Glutamatergic neuron (in vitro differentiated cells): ENCODE measurements at places on chromosomes 6 and 20. TPM values are rescaled to one million over a fixed set of nuclear protein-coding genes. Genes with fewer than 3 reads are reported as not detected.

- no peak for DNase-seq
Observed at GRCh38 chr6:157406661-157407060, 25.7 kb downstream of the ZDHHC14 start.

DNA sequence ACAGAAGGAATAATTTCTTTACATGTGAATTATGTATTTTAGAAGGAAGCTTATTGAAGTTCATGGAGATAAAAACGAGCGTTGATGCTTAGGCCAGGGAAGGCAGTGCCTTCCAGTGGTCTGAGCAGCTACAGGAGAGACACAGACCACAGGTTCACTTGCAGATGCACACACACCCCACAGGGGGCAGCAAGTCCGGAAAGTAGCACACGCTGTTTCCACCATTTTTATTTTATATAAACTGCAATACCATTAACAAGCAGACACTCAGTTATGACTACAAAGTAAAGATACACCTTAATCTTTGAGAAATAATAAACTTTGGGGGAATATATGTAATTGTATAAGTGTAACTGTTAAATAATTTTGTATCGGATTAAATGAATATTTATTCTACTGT, 13.5 kb upstream of the DACT2 start:
- no peak for DNase-seq

DNA sequence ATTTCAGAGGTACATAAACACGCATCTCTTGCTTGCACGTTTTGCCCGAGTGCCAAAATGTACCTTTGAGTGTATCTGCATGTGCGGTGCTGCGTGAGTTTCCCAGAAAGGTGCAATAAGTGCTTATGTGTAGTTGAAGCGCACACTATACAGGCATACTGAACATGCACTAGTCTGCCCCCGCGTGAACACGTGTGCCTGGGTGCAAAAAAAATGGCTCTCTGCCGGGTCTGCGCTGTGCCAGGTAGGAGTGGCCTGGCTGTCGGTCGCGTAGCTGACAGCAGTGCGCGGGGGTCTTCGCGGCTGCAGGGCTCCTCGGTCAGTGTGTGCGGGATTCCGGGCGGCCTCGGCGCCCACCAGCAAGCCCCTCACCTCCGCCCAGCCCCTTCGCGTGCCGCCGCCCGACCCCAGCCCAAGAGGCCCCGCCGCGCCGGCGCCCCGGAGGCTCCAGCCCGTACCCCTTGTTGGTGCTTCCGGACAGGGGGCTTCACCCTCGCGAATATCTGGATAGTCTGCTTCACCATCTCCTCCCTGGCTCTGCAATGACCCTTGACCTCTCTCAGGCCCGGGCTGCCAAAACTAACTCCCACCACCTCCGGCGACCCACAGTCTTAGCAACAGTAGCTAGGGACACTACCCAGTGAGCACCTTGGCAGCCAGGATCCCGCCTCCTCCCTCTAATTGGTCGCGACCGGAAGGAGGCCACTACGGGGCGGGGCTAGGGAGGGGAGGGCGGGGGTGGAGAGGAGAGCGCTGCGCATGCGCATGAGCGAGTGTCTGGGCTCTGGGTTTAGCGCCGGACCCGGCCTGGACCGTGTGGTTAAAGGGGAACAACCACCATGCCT, at the start of gene KIF6:
Gene KIF6 (minus strand): TSS at position 622 of the 845 bp plus-strand sequence. CDS start 98 bp downstream, at position 524.
- DNase-seq: peak; percentile 92

- no peak for DNase-seq
Observed at GRCh38 chr6:128659276-128659675, 138.9 kb upstream of the PTPRK start.

DNA sequence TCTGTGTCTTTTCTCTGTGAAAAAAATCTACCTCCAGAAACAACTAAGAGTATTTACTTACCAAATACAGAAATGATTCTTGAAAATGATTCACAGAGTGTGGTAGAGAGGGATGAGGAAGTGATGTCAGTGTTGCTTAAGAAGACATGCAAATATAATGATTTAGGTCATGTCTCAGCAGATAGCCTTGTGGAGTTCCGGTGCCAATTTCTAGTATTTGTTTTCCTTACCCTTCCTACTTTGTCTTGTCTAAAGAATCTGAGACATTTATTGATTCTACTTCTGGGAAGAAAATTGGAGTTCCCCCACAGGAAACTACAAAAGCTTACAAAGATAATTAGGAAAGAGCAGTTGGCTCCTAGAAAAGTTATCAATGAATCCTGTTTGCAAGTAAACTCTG, 68.8 kb downstream of the GJA1 start:
- DNase-seq: no peak

Gene UBD
- not detected for total RNA-seq

Gene C20orf141
- total RNA-seq: not detected

Gene GJA10
- total RNA-seq: not detected

Gene FAM209B
- total RNA-seq: not detected
